ENCODE measurements at places on chromosomes 7 and 10.

- DNase-seq = no peak
Measured at GRCh38 chr7:98674461-98674860, 57.4 kb downstream of the NPTX2 start.

DNA sequence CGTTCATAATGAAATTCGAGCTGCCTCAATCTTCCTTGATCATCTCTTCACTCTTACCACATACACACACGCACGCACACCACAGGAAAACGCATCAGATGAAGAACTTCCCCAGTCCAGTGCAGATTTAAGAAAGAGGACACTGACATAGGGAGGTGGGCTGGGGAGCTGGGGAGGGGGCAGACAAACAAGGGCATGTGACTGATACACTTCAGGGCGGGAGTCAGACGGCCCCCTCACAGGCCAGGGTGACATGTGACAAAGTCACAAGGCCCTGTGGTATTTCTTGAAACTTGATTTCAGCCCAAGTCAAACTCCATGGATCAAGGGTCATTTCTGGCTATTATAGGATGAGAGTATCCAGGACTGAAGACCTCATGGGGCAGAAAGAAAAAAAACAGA lies 82.6 kb downstream of the KCNMA1 start:
- DNase-seq = no peak

GRCh38 chr10:112137154-112137987 lies 46.2 kb downstream of the GPAM start:
- DNase-seq = peak; percentile 31

DNA sequence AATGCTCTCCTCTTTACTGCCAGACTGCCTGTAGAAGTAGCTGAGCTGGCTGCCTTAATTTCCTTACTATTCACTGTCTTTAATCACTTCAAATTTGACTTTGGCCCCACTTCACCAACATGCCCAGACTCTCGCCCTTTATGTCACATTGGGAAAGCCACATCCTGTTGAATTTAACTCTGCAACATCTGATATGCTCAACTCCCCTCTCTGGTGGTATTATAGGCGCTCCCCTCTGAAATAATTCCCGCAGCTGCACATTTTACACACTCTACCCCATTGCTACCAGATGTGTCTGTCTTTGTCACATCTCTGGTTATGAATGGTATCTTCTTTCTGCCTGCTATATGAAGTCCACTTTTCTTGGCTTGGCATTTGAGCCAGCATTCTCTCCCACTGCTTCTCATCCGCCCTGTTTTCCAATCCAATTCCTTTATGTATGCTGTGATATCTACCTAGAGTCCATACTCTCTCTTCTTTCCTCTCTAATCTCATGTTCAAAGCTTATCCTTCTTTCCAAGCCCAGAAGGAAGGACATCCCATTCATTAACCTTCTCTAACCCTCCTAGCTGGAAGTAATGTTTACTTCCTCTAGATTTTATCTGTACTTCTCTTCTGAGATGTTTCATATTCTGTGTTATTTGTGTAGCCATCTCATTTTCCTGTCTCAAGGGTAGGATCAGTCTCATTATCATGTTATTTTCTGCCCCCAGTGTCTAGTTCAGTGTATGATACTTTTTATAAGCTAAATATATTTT lies 134.5 kb downstream of the ST7 start:
- DNase-seq = no peak

- no peak for DNase-seq
Measured at GRCh38 chr10:98331885-98332284, 63.9 kb upstream of the LOXL4 start.

DNA sequence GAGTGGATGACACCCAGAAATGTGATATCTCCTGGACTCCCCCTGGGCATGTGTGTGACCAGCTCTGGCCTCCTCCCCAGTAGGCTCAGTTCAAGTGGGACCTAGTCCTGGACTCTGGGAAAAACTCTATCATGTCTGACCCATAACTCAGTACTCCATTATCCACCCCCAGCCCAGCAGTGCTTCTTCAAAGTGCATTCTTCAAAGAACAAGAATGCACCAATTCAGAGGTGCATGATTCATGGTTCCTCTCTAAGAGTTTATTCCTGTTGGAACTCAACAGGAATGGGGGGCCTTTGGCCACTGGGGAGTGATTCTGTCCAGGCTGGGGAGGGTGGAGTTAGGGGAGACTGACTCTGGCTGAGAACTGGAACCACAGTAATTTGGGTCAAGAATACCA lies 173.6 kb upstream of the CXCL12 start:
- no peak for DNase-seq
